ENCODE measurements at places on chromosomes 6 and 20.

GRCh38 chr20:4022386-4023286, 7.3 kb upstream of the RNF24 start:
- DNase-seq = no peak

DNA sequence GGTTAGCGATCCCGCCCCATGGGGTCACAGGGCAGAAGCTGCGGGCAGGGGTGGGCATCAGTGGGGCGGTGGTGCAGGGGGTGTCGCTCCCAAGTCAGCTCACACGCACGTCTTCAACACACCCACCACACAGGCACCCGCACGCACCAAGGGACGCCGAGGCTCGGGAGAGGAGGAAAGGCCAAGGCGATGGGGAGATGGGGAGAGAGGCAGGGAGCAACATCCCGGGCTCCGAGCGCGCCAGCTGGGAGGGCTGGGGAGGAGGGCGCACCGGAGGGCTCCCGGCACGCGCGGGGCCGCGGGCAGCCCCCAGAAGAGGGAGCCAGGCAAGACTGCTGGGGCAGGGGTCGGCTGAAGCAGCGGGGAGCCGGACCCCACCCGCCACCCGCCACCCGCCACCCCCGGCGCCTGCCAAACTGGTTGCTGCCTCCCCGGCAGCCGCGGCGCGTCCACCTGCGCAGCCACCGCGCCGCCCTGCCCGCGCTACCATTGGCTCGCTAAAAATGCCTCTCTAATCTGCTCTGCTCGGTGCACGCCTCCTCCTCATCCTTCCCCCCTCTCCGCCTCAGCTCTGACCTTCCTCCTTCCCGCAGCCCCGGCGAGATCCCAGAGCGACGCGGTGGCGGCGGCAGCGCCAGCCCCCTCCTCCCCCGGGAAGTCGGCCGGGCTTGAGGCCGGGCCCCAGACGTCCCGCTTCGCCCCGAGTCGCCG, at the start of gene PACSIN1:
Gene PACSIN1 (plus strand): TSS at position 546 of the 711 bp plus-strand sequence. CDS start 60,230 bp downstream, outside the sequence.
- DNase-seq = peak; percentile 71

GRCh38 chr6:56040889-56041301, 165.5 kb upstream of the BMP5 start:
- DNase-seq = no peak

GRCh38 chr6:72911463-72912155, 289.7 kb downstream of the KCNQ5 start:
- DNase-seq = no peak

GRCh38 chr6:152206072-152206818, 398.8 kb downstream of the ESR1 start:
- DNase-seq = no peak

DNA sequence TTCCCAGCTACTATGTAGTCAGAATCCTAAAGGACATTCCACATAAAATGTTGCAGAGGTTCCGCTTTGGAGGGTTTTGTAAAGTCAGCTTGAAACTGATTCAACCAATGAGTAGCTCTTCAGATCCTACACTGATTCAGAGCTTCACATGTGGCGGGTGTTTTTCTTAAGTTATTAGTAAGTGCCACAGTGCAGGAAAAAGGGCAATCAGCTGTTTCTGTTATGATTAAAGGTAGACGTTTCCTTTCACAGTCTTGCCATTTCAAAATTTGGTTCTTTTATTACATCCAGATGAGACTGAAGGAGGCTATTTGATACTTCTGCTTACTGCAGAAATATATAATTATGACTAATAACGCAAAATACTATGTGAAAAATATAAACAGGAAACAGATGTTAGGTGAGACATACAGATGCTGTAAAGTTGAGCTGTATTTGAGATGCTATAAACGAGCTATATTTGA, 443.9 kb downstream of the CDKAL1 start:
- no peak for DNase-seq

GRCh38 chr6:39213195-39213920, 15.9 kb downstream of the KCNK5 start:
- no peak for DNase-seq

DNA sequence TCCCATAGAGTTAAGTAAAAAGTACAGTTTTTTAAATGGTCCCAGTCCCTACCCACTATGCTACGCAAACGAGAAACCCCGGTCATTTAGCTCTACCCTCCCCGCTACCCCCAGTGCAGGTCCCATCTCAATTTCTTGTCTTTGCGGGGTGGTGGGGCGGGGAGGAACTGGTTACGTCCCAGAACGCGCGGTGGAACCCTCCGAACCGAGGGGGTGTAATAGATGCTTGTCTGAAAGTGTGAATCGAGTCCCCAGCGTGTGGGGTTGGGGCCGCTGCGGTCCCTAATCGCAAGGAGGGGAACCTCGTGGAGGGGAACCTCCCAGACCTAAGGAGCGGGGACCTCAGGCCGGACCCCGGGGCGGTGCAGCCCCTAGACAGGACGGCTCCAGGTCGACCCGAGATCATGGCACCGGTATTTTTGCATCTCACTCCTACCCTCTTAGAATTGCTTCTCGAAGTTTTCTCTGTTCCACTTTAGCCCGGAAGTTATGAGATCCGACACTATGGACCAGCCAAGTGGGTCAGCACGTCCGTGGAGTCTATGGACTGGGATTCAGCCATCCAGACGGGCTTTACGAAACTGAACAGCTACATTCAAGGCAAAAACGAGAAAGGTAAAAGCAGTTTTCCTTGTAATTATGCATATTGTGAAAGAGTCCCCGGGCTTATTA, 779 bp downstream of the HEBP2 start:
- no peak for DNase-seq

DNA sequence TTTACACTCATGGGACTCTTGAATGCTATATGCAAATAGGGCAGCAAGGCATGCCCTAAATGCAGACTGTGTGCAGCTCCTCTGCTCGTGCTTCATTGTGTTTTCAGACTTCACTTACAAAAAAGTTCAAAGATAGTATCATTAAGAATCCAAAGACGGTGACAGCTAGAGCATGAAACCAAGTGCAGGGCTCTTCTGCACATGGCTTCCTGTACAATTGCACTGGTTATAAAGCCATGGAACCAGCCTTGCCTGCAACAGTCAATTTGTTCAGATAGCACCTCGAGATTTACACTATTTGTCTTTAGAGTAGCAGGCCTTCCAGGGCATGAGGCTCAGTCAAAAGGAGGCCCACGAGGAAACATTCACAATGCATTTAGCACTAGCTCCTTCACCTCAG, 35.6 kb downstream of the RFPL4B start:
- no peak for DNase-seq

- DNase-seq = no peak
Measured at GRCh38 chr6:51147756-51148155, 329.1 kb downstream of the TFAP2B start.

DNA sequence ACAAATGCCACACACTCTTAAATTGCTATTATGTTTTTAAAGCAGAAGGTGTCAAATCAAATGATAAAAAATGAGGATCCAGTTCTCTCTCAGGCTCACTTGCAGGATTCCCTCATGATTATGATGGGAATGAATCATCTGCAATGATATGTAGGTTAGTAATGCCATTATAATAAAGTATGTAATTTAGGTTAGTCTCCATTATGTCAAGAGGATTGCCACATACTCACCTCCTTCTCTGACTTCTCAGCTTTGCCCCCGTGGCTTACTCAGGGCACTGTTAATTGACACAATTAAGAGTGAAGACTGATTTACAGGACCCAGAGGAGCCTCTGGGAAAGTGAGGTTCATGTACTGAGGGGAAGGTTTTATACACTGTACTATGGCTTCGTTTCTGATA, 591.7 kb upstream of the NRSN1 start:
- DNase-seq = no peak

GRCh38 chr6:97626671-97627441, 343.8 kb upstream of the MMS22L start:
- peak; percentile 5 for DNase-seq

GRCh38 chr6:95083506-95083905, 493.8 kb upstream of the MANEA start:
- no peak for DNase-seq

DNA sequence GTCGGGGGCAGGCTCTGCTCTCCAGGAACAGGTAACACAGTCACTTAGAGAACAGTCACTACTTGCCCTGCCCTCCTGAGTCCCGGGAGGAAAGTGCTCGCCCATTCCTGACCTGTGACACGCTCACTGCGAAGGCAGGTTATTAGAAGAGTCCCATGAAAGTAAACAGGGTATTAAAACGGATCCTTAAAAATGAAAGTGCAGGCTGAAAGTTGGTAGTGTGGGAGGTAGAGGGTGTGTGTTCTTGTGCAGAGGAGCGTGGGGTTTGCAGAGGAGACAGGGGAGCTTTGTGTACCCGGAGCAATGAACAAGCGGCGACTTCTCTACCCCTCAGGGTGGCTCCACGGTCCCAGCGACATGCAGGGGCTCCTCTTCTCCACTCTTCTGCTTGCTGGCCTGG, at the start of gene CCN6:
Gene CCN6 (plus strand): TSS at position 104 of the 400 bp plus-strand sequence. CDS start 254 bp downstream, at position 358.
- DNase-seq = no peak

- DNase-seq = no peak
Measured at GRCh38 chr20:50308513-50309279, 118.1 kb downstream of the CEBPB start.

DNA sequence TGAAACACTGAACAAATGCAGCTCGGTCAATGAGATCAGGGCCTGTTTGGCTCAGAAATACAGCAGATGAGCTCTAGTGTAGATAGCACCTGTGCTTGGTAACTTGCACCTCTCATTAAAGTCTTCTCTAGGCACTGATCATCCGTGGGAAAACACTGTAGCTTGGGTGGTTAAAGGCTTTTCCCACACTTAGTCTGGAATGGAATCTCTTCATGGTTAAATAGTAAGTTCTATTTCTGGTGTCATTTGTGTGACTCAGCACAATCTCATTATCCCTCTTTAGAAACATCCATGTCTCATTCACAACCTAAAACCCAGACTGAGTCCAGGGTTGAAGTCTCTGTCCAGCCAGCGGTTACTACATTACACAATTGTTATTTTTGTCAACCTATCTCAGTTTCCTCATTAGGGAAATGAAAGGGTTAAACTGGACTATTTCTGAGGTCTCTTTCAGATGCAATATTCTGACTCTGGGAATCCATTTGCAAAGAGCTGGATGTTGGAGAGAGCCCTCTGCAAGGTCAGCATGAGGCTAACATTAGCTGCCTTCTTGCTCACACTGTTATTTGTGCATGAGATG, 125.0 kb downstream of the ZDHHC14 start:
- DNase-seq = no peak

DNA sequence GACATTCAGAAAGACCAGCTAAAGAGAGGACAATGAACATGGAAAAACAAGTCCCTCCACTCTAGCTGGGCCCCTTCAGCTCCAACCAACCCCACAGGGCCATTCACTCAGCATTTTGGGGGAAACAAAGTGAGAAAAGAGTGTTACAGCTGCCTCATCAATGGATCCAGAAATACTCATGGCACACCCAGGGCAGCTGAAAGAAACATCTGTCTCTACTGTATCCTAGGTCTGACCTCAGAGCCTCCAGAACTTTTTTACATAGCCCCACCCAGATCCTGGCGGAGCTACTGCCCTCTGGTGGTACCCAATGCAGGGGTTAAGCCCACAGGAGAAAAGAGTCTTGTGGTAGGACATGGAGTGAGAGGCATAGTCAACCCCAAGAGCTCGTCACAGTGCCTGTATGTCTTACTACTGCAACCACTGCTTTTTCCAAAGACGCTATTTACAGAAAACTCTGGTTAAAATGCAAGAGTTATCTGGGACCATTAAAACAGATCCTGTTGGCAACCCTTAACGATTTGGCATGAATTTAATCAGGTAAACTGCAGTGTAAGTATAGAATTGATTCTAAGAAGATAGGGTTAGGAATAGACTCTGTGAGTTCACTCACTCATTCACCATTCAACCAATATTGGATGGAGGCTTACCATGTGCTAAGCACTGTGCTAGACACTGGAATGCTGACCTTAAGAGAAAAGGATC, 37.4 kb upstream of the FAM83C start:
- peak; percentile 20 for DNase-seq

- DNase-seq = no peak
Measured at GRCh38 chr6:133456439-133456838, 215.3 kb downstream of the EYA4 start.

DNA sequence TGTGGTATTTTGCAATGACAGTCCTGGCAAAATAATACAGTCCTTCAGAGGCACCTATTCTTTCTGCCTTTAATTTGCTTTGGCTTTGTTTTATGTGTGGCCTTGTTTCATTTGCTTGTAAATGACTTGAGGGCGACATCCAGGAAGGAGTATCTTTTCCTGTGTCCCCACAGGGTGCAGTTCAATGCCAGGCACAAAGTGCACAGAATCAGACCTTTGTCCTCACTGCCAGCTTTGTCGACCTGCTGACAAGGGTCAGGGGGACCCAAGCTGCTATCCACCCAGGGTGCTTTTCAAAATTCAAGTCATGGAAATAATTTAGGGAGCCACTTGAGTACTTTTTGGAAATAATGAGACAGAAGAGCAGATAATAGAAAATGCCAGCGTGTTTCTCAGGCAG, 37.0 kb upstream of the CDKN1A start:
- no peak for DNase-seq
